ENCODE measurements at places on chromosomes 3 and 15.

- no peak for DNase-seq
Measured at GRCh38 chr15:36886701-36887100, 213.6 kb downstream of the MEIS2 start.

- no peak for DNase-seq
Measured at GRCh38 chr15:87949575-87950223, 306.8 kb downstream of the NTRK3 start.

DNA sequence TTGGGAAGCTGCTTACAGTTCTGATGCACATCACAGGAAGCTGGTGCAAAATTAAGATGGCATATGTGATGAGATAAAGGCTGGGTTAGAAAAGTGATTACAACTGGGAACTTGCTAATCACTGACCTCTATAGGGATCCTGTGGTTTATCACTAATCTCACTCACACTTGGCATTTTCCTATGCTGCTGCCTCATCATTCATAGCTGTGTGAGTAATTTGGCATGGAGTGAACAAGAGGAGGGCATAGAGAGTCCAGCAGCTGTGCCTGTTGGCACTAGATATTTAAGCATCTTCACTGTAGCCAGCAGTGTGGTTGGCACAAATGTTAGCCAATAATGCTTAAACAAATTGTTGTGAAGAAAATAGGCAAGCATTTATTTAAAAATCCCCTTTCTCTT is 217.7 kb upstream of the CGNL1 start:
- DNase-seq = no peak

GRCh38 chr15:31464216-31465082 is 137.8 kb downstream of the KLF13 start:
- DNase-seq = no peak

DNA sequence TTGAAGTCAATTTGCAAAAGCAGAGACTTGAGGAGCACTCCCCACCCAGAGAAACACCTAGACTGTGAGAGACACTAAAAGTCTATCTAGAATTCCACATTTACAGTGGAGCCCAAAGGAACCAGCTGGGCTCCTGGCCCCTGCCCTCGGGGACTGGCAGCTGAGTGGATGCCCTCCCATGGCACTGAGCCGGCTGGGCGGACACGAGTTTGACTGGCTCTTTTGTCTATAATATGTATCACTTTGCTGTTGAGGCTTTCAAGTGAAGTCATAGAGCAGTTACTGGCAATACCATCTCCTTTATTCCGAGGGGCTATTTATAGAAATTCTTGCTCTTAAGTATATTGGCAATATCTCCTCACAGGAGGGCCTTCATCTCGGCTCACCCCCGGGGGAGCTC is 65.8 kb upstream of the TNFAIP8L3 start:
- DNase-seq = no peak

DNA sequence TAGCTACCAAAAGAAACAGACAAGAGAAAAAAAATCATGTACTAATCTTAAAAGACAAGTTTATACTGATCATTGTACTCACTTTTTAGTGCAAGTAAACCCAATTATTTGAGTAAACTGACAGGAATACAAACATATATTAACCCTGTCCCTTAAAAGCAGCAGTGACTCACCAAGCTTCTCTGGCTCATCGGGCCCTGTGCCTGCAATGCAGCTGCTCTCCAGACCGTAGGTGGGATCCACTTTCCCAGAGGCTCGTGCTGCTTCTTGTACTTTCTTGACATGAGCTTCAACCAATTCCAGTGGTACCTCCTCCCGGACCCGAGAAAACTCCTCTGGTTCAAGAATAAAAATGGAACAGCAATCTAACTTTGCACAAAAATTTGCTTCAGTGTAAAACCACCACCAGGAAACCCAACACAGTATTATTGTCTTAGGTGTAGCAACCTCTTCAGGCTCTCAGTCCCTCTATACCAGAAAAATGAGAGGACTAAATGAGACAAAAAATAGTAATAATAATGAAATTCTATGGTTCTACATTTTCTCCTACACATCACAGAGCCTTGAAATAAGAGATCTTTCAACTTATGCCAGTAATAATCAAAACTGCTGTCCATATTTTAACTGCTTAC is 82.6 kb upstream of the CSPG5 start:
- no peak for DNase-seq

DNA sequence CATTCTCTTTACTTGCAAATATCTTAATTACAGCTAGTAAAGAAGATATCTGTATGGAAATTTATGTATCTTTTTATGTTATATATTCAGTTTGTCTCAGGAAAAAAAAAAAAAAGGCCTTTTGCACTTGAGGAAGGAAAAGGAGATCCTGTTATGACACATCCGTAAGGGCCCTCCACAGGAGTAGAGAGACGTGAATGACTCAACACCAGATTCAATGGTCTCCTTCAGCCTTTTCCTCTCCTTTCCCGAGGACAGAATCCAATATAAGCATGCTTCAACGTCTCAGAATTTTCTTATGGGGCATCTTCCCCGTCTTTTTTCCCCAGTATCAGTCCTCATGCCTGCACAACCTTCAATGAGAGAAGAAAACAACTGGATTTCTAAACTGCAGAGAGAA is 340.3 kb downstream of the NTRK3 start:
- no peak for DNase-seq

DNA sequence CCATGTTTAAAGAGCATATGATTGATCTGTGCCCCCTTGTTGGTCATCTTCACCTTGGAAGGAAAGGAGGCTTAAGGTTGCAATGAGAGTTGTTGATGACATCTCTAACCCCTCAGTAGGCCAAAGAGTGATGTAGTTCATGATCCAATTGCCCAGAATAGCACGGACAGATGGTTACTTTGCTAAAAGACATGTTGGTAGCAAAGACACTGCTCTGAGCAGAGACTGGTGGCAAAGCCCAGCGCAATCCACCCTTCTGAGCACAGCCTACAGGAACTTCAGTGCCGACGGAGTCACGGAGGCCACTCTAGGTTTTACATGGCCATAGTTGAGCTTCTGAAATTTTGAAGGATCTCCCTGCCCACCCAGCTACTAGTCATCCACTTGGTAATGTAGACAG is 21.8 kb downstream of the FBXO45 start:
- no peak for DNase-seq

GRCh38 chr15:91335702-91336101 is 235.6 kb downstream of the SV2B start:
- no peak for DNase-seq

DNA sequence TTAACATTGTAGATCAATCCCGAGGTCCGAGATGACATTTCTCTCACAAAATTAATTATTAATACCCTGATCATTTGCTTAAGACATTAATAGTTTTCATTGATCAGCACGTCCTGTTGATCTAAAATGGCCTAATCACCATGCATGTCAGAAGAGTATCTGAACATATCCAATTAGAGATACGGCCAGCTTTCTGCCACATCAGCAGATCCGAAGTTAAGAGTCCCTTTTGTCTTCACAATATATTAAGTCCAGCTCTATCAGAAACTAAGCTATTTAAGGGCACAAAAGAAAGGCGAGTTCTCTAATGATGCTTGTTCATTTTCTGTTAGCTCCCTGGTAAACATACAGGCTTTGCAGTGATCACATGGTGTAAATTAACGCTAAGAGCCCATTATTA is 470.3 kb downstream of the CNTN4 start:
- no peak for DNase-seq

GRCh38 chr3:48433472-48434118 is 3.7 kb upstream of the PLXNB1 start:
- no peak for DNase-seq

DNA sequence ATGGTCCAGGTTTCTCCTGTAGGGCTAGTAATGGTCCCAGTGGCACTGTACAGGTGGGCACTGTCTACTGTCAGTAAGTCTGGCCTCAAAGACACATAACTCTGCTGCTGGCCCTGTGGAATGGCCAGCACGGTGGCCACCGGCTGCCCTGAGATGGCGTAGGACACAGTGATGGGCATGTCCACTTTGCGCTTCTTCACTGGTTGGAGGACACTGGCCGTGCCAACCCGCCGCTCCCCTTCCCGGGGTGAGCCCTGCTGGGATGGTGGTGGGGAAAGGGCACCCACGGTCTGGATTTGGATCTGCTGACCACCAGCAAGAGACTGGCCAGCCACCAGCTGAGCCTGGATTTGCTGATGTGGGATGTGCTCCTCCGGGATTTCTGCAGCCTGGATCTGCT is 28.1 kb upstream of the IMPDH2 start:
- DNase-seq = no peak

DNA sequence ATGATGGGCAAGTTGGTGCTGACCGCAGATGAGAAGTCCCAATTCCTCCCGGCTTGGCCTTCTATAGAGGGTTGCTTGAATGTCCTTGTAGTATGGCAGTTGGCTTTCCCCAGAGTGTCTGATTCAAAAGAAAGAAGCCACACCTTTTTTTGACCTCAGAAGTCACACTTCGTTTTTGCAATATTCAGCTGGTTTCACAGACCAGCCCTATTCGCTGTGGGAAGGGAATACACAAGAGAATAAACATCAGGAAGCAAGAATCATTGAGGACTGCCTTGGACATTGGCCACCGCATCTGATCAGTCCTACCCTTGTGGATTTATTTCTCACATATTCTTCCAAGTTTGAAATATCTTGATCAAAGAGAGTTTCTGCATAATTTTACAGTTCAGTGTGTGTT is 228.6 kb upstream of the SUCLG2 start:
- no peak for DNase-seq

- no peak for DNase-seq
Measured at GRCh38 chr3:57758686-57759085, 2.6 kb downstream of the SLMAP start.

GRCh38 chr15:93143186-93143585 is 54.2 kb upstream of the RGMA start:
- no peak for DNase-seq

- no peak for DNase-seq
Measured at GRCh38 chr15:39781967-39782302, 706 bp downstream of the FSIP1 start.

GRCh38 chr3:176942305-176942704 is 255.0 kb downstream of the TBL1XR1 start:
- DNase-seq = no peak

DNA sequence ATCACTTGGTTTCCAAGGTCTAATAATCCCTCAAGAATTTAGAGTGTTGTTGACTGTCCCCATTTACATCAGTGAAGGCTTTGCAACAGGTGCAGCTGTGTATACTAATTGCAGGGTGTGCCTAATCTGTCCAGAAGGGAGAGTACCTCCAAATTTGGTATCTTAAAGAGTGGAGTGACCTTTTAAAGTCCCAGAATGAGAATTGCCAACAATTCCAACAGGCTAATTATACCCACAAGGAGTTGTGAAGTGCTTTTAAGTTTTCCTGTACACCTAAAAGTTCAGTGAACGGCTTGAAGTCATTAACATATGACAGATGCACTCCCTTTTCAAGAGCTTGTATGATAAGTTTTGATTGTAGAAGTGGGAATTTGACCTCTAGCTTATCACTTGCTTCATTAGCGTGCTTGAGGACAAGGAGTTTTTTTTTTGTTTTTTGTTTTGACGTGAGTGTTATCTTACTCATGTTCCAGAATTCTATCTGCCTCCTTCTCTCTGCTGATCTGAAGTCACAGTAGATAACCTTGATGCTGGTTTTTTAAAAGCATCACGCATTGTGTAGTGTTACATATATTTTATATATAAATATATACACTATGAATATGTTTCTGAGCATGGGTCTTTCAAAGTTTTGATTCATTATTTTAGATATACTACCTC is 26.3 kb downstream of the CDIN1 start:
- DNase-seq = no peak

DNA sequence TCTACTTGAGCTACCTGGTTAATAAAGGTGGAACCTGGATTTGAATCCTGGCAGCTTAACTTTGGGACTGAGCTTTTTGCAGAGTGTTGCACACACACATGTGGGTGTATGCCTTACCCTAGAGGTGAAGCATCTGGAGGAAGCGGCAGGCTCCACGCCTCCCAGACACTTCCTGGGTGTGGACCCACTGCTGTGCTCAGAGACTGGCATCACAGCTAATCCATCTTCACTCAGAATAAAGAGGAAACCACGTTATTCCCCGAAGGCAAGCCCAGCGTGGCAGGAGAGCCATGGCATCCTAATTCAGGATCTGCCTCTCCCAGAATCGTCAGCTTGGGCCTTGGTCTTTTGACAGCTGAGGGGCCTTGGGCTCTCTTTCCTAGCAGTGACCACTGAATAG is 25.5 kb downstream of the CCDC13 start:
- DNase-seq = no peak

- no peak for DNase-seq
Measured at GRCh38 chr3:183122257-183122932, 23.1 kb upstream of the MCCC1 start.

DNA sequence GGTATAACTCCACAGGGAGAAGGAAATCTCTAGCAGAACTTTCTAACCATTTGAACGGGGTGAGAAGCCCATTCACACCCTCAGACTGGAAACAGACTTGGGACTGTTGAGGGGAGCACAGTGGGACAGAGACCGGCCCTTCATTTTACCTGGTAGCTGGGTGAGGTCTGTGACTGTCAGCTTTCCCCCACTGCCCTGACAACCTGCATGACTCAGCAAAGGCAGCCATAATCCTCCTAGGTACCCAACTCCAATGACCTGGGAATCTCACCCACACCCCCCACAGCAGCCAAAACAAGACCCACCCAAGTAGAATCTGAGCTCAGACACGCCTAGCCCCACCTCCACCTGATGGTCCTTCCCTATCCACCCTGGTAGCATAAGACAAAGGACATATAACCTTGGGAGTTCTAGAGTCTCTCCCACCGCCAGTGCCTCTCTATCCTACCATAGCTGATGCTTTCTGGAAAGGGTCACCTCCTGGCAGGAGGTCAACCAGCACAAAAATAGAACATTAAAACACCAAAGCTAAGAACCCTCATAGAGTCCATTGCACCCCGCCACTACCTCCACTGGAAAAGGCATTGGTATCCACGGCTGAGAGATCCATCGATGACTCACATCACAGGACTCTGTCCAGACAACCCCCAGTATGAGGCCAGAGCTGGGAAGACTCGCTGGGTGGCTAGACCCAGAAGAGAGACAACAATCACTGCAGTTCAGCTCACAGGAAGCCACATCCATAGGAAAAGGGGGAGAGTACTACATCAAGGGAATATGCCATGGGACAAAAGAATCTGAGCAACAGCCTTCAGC is 28.0 kb downstream of the SENP7 start:
- no peak for DNase-seq

GRCh38 chr15:88543065-88543776 is 3.3 kb downstream of the DET1 start:
- DNase-seq = no peak

DNA sequence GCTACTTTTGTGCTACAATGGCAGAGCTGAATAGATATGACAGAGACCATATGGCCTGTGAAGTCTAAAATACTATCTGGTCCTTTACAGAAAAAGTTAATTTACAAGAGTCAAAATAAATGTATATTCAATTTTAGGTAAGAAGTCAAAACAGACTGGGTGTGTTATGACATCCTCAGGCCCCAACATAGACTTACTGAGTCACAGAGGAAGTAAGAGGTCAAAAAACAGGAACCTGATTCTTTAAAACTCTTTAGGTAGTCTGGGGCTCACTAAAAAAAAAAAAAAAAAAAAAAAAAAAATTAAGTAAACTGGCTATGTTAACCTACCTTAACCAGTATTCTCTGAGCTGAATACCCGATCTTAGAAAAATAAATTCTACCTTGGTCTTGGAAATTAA is 13.1 kb downstream of the DNAAF4 start:
- no peak for DNase-seq

All from GM12891 (cell line).